HepG2 (cell line): ENCODE measurements at places on chromosomes 6 and 20. TPM values are rescaled to one million over a fixed set of nuclear protein-coding genes. Genes with fewer than 3 reads are reported as not detected.

DNA sequence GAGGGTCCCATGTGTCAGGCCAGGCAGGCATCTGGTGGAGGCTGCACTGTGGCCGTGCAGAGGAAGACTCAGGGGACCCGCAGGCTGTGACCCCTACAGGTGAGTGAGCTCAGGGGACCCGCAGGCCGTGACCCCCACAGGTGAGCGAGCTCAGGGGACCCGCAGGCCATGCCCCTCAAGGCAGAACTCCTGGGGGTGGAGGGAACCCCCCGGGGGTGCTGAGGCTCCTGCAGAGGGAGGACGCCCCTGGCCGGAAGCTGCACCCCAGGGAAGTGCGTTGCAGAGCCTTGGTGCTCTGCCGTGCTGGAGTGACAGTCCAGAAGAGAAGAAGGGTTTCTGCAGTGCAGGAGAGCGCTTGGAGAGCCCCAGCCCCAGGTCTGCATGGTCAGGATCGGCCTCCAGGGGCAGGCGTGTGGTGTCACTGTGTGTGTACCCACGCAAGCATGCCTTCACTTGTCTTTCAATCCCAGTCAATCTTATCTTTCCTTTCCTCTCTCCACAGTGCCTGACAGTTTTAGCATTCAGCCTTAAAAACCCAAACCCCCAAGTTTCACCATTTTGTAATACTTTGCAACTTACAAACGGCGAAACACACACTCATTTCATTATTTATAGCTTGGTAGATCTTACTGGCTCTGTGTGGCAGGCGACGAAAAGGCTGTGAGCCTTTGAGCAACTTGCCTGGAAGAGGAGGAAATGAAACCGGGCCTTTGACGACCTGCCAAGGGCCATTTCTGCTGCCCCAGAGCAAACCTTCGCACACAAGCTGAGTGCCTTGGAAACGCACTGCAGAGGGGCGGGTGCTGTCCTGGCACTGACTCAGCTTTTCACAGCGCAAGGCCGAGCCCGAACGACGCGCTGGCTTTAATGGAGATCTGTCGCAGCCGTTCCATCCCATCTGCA is 101.4 kb upstream of the AGPAT4 start:
- peak; percentile 9 for DNase-seq

DNA sequence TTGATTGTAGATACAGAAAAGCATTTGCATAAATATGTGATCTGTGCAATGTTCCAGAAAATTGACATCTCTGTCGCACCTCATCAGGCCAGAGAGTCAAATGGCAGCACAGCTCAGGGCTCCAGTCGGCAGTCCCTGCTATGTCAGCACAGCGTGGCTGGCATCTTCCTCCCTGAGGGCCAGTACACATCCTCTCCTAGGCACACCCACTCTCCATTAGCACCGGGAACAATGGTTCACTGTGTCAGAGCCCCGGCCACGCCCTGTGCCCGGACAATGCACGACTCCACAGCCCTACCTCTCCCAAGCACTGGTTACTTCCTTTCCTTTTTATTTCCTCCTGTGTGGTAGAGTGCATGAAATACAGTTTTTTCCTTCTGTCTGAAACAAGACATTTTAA is 114.9 kb downstream of the FOXC1 start:
- no peak for DNase-seq

GRCh38 chr6:38493931-38494547 is 145.7 kb downstream of the BTBD9 start:
- DNase-seq = peak; percentile 70

ULBP2 gene
- total RNA-seq = not detected in 2 replicates

GRCh38 chr20:58986286-58986967 is 5.4 kb downstream of the NELFCD start:
- DNase-seq = no peak

- no peak for DNase-seq
Observed at GRCh38 chr20:62933966-62934365, 4.0 kb upstream of the GID8 start.

FAM209B gene
- total RNA-seq = 0.24 and 0.32 TPM in 2 replicates

DNA sequence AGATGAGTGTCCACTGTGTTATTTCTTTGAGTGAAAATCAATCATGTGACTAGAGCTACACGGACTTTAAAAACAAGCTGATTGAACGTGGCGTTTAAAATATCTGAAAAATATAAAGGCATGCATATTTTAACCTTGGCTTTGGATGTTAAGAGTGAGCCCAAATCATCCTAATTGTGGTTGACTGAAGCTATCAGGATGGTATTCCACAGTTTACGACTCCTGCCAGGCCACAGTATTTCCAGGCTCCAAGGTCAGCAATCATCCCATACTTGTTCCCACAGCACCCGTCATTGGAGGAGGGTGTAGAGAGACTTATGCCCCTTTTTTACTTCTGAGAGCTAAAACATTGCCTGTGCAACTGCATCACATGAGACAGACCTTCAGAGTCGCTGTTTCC is 43.2 kb upstream of the TMX4 start:
- DNase-seq = no peak

FAM217A gene
- total RNA-seq = not detected in 2 replicates

- no peak for DNase-seq
Observed at GRCh38 chr6:123940551-123940950, 136.9 kb downstream of the NKAIN2 start.

DNA sequence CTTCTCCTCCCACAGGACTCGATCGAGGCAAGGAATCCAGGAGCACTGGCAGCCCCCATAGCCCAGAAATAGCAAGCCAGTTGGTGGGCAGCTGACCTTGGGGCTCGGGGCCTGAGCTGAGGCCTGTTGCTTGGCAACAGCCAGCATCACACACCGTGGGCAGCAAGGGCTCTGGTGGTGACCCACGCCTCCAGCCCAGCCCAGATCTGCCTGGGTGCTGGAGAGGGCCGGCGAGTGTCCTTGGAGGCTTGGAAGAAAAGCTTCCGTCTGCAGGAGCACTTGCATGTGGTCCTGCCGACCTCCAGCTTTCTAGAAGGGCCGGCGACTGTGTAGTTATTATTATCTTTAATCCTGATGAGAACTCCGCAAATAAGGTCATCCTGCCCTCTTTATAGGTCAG is 67.3 kb downstream of the STK35 start:
- no peak for DNase-seq

DNA sequence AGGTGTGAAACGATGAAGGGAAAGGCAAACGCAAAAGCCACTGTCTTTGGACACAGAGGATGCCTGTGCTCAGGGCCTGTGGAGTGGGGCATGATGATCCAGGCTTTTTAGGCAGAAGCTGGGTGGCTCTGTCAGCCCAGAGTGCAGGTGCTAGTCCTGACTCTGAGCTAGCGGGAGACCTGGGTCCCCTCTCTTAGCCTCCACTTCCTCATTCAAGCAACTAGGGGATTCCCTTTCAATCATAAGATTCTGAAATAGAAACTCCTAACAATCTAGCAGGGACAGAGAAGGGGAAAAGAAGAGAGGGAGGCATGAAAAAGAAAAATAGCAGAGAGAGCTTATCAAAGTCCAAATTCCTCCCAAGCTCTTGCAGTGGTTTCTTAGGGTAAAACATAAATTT is 7.6 kb upstream of the HIVEP2 start:
- no peak for DNase-seq

GRCh38 chr20:46558511-46558959 is 8.1 kb upstream of the OCSTAMP start:
- DNase-seq = peak; percentile 73

DNA sequence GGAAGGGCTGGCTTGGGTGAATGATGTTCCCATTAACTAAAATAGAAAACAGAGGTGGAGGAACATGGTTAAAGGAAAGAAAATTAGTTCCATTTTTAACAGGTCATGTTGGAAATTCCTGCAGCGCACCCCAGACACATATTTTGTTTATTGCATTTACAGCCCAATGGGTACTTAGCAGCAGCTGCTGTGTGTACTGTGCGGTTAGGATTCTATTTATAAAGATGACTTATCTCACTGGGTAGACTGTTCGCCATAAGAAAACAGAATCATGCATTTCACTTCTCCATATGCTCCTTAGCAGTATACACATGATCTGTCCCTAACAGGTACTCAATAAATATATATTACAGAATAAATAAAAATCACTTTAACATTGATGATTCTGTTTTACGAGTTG is 135.8 kb downstream of the SLC35F1 start:
- no peak for DNase-seq

LGSN gene
- 0.13 and 0.53 TPM in 2 replicates for total RNA-seq

GRCh38 chr20:50870561-50871161 is 60.6 kb downstream of the ADNP start:
- peak; percentile 73 for DNase-seq
